Lung (tissue), 17 donors: ENCODE measurements at places on chromosomes 5 and 9. TPM values are rescaled to one million over a fixed set of nuclear protein-coding genes. Genes with fewer than 3 reads are reported as not detected.

Gene TMOD1
- 2.7 TPM for polyA plus RNA-seq

Gene NRARP
- polyA plus RNA-seq: 2.1 TPM

Gene PAPPA
- polyA plus RNA-seq: 2.7 TPM

Gene NIPAL4
- polyA plus RNA-seq: 0.04 TPM

Gene SPINK1
- polyA plus RNA-seq: 16.5 TPM

Gene ARHGAP26
- polyA plus RNA-seq: 5.4 TPM

Gene ZBED3
- 1.8 TPM for polyA plus RNA-seq

Gene FUT7
- 5.5 TPM for polyA plus RNA-seq
